ENCODE measurements at places on chromosomes 5 and 9.

DNA sequence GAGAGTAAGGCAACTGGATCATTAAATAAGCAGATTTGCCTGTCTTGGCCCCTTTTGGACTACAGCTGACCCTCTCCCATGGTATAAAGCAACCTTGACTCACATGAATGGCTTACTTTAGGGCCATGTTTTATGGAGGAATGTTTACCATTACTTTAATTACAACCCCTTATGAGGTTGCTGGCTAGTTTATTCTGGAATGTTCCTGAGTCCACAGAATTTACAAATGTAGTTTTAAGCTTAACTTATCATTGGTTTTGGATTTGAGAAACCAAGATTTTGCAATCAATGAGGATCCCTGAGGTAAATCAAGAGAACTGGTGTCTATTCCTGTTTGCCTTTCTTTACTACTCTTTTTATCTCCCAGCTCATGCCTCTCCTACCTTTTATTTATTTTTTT lies 15.7 kb downstream of the SLC28A3 start:
- DNase-seq = no peak

- DNase-seq = no peak
Measured at GRCh38 chr5:14245132-14245925, 102.2 kb downstream of the TRIO start.

- DNase-seq = no peak
Measured at GRCh38 chr9:93962017-93962416, 6.9 kb upstream of the BARX1 start.

GRCh38 chr5:77301447-77301883 lies 91.0 kb downstream of the PDE8B start:
- no peak for DNase-seq

DNA sequence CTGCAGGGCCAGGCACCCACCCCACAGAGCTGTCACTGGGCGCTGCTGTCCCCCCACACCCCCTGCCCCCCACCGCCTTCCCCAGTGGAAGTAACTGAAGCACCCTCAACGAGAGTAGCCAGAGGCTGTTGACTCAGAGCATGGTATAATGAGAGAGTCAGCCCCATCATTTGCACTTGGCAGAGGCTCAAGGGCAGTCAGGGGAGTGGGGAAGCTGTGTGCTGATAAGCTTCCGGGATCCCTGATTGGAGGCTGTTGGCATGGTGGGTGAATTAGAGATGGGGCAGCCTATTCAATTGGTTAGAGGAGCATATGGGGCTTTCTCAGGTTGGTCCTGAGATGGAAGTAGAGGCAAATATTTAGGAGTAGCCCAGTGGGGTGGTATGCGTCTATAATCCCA lies 77.1 kb upstream of the GOLM1 start:
- no peak for DNase-seq

DNA sequence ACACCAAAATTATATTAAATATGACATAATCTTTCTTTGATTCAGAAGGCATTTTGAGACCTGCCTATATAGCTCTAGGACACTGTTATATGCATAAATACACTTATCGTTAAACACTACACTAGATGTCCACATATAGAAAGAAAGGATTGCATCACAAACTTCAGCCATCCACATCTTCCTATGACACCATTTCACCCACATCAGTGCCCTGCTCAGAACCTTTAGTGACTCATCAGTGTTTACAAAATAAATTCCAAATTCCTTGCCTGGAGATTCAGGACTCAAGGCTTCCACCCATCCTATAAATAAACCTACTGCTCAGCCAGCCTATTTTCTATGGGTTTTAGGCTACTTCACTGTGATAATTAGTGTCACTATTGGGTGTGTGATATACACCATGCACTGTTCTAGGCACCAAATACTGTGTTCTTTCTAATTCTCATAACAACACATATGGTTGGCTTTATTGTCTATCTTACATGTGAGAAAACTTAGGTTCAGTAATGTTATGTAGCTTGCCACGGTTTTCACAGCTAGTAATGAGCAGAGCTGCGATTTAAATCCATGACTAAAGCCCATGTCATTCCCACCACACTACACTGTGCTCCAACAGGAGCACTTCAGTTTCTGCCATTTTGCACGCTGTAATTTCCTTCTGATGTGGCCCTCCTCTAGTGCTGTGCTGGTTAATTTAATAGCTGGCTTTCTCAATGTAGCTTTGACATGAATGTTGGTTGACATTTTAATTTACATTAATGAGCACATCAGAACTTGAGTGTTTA lies 103.3 kb downstream of the SREK1 start:
- no peak for DNase-seq

DNA sequence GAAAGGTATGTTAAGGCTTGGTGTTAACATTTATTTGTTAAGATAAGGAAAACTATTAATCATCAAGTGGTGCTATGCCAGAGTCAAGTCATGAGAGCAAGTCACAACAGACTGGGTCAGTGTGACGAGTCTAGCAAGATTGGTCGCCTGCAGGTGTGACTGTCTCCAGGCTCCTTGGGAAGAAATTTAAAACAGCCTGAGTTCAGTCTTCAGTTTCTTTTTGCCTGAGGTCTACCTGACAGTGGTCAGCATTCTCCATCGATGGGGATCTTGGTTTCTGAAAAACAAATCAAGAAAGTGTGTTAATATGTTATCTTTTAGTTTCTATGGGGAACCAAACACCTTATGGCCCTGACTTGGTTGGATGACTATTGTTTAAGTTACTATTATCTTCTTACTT lies 56.3 kb downstream of the CETN3 start:
- DNase-seq = no peak
